Hematopoietic multipotent progenitor cell treated with erythropoietin and hydrocortisone succinate and interleukin-3 and kit ligand, for 6 days (in vitro differentiated cells): ENCODE measurements at places on chromosomes 13 and 19.

- no peak for DNase-seq
Measured at GRCh38 chr13:51270623-51271415, 48.6 kb downstream of the FAM124A start.

DNA sequence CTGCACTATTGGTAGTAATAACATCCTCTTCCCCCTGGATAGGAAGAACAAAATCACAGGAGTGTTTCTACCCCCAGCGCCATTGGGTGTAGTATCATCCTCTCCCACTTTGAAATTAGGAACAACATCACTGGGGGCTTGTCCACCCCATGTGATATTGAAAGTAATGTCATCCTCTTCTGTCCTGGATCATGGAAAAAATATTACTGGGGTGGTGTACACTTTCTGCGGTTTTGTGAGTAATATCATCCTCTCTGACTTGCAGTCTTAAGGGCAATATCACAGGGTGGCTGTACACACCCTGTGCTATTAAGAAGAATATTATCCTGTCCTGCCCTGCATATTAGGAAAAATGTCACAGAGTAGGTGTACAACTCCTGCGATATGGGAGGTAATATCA lies 4.9 kb upstream of the RGCC start:
- no peak for DNase-seq

DNA sequence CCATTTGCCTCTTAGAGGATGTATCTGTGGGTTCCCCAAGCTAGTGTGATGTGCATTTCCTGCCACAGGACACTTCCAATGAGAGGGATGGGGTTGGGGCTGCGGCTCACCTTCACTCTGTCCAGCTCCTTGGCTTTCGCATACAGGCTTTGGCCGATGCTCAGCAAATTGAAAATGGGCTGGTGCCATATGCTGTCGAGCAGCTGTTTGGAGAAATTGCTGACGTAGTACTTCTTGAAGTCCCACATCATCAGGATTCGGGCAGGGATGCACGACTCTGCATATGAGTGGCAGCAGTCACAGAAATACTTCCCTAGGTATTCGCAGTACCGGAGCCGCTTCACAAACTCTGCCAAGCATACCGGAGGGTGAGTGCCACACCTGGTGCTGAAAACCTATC lies 37.0 kb downstream of the RUBCNL start:
- no peak for DNase-seq

DNA sequence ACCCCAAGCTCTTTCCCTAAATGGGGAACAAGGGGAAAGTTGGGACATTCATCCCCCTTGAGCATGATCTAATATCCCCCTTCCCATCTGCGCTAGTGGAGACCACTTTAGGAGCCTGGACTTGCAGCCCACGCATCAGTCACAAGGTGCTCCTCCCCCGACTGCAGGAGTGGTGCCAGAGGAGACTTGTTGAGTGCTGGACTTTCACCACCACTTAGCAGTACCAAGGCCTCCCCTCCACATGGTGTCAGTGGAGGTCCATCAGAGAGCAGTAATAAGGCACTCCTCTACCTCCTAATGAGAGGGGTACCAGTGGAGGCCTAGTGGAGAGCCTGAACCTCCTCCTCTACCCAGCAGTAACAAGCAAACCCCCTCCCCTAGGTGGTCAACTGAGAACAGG lies 22.5 kb downstream of the CAB39L start:
- peak; percentile 55 for DNase-seq

GRCh38 chr13:113816254-113816929 lies 47.5 kb downstream of the GAS6 start:
- DNase-seq = peak; percentile 10

GRCh38 chr13:30676672-30677071 lies 58.7 kb upstream of the ALOX5AP start:
- DNase-seq = peak; percentile 32

DNA sequence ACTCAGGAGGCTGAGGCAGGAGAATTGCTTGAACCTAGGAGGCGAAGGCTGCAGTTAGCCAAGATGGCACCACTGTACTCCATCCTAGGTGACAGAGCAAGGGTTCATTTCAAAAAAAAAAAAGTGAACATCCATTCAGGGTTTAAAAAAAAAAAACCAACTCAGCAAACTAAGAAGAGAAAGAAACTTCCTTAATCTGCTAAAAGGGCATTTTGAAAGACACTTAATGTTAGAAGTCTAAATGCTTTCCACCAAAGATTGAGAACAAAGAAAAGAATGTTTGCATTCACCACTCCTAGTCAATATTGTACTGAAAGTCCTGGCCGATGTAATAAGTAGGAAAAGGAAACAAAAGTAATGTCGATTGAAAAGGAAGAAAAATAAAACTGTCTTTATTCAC lies 7.1 kb upstream of the PSMC4 start:
- no peak for DNase-seq

DNA sequence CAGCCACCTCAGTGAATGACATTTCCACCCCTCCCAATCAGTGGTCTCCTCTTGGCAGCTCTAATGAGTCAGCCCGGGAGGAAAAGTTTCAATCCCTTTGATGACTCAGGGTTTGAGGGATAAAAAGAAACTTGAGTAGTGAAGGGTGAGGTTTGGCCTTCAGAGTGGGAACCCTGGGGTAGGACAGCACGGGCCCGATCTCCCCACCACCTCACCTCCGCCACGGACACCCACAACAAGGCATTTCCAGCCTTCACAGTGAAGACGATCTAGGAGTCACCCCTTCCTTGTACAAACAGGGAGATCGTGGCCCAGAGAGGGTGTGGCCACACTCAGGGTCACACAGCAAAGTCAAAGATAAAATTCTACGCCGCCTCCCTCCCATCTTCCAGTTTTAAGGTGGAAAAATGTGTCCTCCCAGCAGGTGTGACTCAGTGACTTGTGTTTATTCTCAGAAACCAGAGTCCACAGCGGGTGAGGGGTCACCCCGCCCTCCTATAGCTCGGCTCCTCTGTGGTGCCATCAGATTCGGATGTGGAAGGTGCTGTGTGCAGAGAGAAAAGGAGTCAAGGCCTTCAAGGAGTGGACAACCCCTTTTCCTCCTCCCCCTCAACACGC lies 12.3 kb downstream of the CIB3 start:
- no peak for DNase-seq

DNA sequence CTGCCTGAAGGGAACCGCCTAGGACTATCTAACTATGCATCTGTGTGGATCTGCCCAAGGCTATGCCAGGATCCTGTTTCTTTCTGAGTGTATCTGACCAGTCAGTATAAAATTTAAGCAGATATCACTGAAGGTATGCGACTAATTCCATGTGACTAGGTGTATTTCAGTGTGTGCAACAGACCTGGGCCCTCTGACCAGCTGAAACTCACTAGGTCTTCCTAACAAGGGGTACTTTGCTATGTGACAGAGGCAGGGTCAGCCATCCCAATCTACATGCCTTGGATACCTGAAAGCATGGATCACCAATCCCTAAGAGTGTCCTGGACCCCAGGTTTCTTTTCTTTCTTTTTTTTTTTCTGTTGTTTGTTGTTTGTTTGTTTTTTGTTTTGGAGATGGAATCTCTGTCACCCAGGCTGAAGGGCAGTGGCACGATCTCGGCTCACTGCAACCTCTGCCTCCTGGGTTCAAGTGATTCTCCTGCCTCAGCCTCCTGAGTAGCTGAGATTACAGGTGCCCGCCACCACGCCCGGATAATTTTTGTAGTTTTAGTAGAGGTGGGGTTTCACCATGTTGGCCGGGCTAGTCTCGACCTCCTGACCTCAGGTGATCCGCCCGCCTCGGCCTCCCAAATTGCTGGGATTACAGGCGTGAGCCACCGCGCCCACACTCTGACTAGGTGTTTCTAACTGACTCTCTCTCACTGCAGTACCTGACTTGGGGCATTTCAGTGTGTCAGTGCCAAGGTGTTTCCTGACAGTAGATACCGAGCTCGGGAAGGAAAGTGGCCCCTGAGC lies 43.5 kb downstream of the FCGBP start:
- no peak for DNase-seq
